Occipital lobe (tissue), 3 donors: ENCODE measurements at places on chromosomes 2 and 18. TPM values are rescaled to one million over a fixed set of nuclear protein-coding genes. Genes with fewer than 3 reads are reported as not detected.

ABCB6 gene
- 32.0 TPM for total RNA-seq

PLGLB2 gene
- 2.0 TPM for total RNA-seq

CYP1B1 gene
- 7.8 TPM for total RNA-seq

PAX3 gene
- total RNA-seq = 0.31 TPM

GREB1 gene
- total RNA-seq = 1.4 TPM

SPC25 gene
- total RNA-seq = 3.4 TPM

- DNase-seq = peak; percentile 76
Measured at GRCh38 chr2:62195421-62196277, at the start of gene B3GNT2. Gene B3GNT2, plus strand, starts transcription at chr2:62196115. Its CDS starts 26,106 bp downstream, at chr2:62222221.

LCT gene
- total RNA-seq = not detected

DNA sequence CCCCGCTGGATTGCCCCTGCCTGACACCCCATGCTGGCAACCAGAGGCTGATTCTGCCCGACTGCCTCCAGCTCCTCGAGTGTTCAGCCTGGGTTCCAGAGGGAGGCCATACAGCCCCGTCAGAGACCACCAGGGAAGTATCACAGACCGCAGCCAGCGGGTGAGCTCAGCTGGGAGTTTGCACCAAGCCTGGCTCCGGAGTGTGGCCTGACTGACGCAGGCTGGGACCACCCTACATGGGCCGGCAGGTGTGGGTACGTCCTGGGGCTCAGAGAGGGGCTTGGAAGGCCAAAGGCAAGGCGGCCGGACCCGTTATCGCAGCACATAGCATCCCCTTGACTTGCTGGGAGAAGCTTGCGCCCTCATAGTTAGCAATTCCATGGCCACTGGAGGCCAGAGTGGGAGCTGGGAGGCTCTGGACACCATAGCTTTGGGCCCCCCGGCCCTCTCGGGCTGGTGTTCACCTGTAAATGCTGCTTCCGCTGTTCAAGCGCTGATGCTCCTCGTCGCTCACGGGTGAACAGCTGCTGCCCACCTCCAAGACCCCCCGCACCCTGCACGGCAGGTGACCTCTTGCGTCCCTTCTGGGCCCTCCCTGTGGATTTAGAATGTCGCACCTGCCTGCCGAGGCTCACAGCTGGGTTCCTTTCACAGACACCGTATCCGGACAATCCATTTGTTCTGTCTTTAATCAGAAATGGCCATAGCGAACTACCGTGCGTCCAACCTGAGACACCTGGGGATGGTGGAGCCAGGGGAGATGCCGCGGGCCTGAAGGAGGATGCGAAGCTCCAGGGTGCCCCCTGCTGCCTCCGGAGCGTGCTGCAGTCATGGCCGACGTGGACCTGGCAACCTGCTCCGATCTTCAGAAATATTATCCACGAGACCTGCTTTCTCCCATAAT is 31.2 kb upstream of the SLC66A3 start:
- peak; percentile 48 for DNase-seq

NT5DC4 gene
- total RNA-seq = not detected
